ENCODE measurements at places on chromosomes 5 and 9. TPM values are rescaled to one million over a fixed set of nuclear protein-coding genes. Genes with fewer than 3 reads are reported as not detected.

- H3K27ac ChIP-seq = no peak overlapping the region
- peaks cover 2% of the 10 kb centered on the region for H3K27me3 ChIP-seq
- H3K4me1 ChIP-seq = no peaks in the 10 kb centered on the region
- no peaks in the 10 kb centered on the region for H3K36me3 ChIP-seq
- DNase-seq = no peak
- H3K4me3 ChIP-seq = no peak overlapping the region
These were observed 56.6 kb downstream of the C6 start for GRCh38 chr5:41156739-41157138.

SEPTIN8 gene
- 60.2 TPM for total RNA-seq

DNA sequence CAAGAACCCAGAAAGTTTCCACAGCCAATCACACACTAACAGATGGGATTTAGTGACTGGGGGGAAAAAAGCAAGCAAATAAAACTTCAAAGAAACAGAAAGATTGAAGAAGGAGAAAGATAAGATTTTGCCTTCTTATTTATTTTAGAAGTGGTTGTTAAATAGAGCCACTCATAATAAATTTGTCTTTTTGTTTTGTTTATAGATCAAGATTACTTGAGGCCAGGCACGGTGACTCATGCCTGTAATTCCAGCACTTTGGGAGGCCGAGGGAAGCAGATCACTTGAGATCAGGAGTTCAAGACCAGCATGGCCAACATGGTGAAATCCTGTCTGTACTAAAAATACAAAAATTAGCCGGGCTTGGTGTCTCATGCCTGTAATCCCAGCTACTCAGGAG lies 94.9 kb upstream of the RANBP3L start:
- peaks cover 9% of the 10 kb centered on the region for H3K4me1 ChIP-seq
- no peaks in the 10 kb centered on the region for H3K36me3 ChIP-seq
- no peak for DNase-seq

GRCh38 chr5:61402244-61402823 lies 70.3 kb downstream of the ZSWIM6 start:
- H3K4me1 ChIP-seq = peaks cover 61% of the 10 kb centered on the region
- no peaks in the 10 kb centered on the region for H3K27me3 ChIP-seq
- no peak for DNase-seq
- no peak overlapping the region for H3K4me3 ChIP-seq
- peak overlapping the region; percentile 23 for H3K27ac ChIP-seq
- peaks cover 4% of the 10 kb centered on the region for H3K36me3 ChIP-seq

- no peaks in the 10 kb centered on the region for H3K36me3 ChIP-seq
- H3K27ac ChIP-seq = peak overlapping the region; percentile 31
- no peak for DNase-seq
- H3K27me3 ChIP-seq = no peaks in the 10 kb centered on the region
These were observed 29.1 kb downstream of the ANKDD1B start for GRCh38 chr5:75640395-75640794.

- DNase-seq = no peak
- H3K27ac ChIP-seq = peak overlapping the region; percentile 38
- H3K4me1 ChIP-seq = peaks cover 14% of the 10 kb centered on the region
- H3K27me3 ChIP-seq = no peaks in the 10 kb centered on the region
These were observed 429 bp upstream of the ARL10 start for GRCh38 chr5:176364765-176365350.

GRCh38 chr5:52760695-52761366 lies 26.9 kb upstream of the ITGA1 start:
- H3K4me3 ChIP-seq = no peak overlapping the region
- H3K27me3 ChIP-seq = no peaks in the 10 kb centered on the region
- no peak overlapping the region for H3K27ac ChIP-seq
- H3K36me3 ChIP-seq = no peaks in the 10 kb centered on the region

DNA sequence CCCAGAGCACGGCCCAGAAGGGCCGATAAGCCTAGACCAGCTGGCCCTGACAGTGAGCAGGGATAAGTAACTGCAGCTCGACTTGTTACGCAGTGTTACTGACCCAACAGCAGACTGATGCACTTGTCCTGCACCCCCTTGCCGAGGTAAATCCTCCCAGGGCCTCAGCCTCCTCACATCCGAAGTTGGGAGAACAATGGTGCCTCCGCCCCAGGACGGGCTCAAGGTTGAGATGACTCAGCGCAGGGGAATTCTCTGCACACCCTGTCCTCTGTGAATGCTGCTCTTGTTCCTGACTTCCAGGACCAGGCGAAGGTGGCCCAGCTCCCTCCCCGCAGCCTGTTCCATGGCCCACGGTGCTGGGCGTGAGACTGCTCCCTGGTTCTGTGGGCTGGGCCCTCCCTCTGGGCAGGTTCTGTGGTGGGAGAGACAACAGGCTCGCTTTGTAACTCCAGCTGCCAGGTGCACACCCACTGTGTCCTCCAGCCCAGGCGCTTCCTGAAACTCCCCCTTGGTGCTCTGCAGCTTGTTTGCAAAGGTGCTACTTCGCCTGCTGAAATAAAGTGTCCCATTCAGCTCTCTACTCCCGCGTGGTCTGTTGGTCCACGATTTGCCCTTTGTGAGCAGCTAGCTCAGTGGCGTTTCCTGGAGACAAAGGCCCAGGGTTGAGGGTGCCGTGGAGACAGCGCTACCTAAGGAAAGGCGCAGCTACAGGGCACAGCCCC lies 40.1 kb upstream of the SLC6A19 start:
- no peaks in the 10 kb centered on the region for H3K36me3 ChIP-seq
- H3K4me1 ChIP-seq = no peaks in the 10 kb centered on the region
- no peak overlapping the region for H3K4me3 ChIP-seq
- DNase-seq = no peak
- H3K27me3 ChIP-seq = peaks cover 42% of the 10 kb centered on the region

NR2F1 gene
- 189 TPM for total RNA-seq

- no peaks in the 10 kb centered on the region for H3K36me3 ChIP-seq
- H3K27me3 ChIP-seq = no peaks in the 10 kb centered on the region
- H3K4me3 ChIP-seq = no peak overlapping the region
These were observed 2195.7 kb upstream of the C9orf72 start for GRCh38 chr9:29769019-29769418.

GRCh38 chr5:169869066-169869465 lies 111.2 kb downstream of the INSYN2B start:
- no peaks in the 10 kb centered on the region for H3K36me3 ChIP-seq
- no peak overlapping the region for H3K27ac ChIP-seq
- H3K4me1 ChIP-seq = peaks cover 8% of the 10 kb centered on the region
- DNase-seq = no peak
- no peak overlapping the region for H3K4me3 ChIP-seq

All from osteocyte (in vitro differentiated cells).